ENCODE measurements at places on chromosomes 13 and 19.

- DNase-seq = no peak
These were observed 6.6 kb upstream of the FBXW9 start for GRCh38 chr19:12703046-12703445.

DNA sequence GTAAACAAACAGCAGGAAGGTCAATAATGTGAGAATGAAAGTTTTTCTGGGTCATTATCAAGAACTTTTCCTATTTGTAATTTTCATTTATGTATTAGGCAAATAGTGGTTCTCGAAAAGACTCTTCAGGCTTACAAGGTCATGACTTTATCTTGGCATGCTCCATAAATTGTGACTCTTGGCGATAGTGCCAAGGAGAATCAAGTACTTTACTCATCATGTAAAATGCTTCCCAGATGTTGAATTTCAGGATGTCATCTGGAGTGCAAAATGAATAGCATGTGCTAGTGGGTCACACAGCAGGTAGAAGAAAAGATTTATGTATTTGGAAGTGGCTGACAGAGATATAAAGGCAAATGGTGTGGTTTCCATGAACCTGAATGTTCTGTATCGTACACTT is 1492.7 kb upstream of the PCDH20 start:
- no peak for DNase-seq

DNA sequence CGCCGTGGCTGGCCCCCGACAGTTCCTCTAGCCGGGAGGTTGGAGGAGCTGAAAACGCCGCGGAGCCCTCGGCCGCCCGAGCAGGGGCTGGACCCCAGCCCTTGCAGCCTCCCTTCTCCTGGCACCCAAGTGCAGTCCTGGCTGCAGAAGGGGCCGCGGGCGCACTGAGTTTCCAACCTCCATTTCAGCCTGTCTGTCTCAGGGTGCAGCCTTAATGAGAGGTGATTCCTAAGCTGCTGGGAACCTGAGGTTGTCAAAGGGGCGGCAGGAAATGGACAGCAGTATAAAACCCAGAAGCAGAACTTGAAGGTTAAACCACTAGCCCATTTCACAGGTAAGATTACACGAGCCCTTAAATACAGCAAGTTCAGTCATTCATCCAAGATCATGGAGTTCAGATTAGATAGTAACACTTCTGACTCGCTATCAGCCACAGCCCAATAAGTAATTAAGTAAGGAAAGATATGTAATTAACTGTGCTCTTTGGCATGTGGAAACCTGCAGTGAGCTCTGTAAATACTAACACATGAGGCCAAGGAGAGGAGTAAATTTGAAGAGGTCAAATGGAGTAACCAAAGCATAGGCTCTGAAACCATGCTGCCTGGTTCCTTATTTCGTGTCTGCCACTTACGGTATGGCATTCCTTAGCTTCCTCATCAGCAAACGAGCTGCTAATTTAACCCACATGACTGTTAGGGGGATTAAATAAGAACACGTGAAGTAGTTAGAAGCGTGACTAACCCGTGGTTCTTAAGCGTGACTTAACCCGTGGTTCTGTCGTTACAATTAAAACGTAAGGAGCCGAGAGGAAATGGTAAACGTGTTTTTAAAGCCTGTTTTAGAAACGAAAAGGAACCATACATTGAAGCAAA is 686 bp downstream of the SETDB2 start:
- DNase-seq = no peak

DNA sequence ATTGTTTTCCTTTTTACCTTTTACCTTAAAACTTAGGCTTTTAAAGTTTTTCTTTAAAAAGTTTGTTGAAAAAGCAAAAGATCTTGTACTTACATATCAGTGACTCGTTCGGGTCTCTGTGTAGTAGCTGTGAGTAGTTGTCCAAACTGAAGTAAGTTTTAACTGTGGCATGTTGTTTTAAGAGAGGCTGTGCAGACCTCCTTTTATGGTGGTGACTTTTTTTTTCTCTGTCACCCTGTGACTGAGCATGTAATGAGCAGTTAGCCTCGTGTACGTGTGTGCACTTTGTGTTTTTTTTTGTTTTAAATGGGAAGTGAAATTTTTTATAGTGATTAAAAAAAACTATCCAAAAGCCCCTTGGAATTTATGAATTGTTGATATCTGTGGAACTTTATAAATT is at the start of gene GPR183:
TSS of gene GPR183 (minus strand) at position 153 of the 400 bp plus-strand sequence. CDS start 11,254 bp downstream, outside the sequence.
- no peak for DNase-seq

GRCh38 chr13:97653443-97654140 is 219.6 kb downstream of the RAP2A start:
- no peak for DNase-seq

GRCh38 chr13:44746690-44747089 is 170.6 kb upstream of the TSC22D1 start:
- no peak for DNase-seq

DNA sequence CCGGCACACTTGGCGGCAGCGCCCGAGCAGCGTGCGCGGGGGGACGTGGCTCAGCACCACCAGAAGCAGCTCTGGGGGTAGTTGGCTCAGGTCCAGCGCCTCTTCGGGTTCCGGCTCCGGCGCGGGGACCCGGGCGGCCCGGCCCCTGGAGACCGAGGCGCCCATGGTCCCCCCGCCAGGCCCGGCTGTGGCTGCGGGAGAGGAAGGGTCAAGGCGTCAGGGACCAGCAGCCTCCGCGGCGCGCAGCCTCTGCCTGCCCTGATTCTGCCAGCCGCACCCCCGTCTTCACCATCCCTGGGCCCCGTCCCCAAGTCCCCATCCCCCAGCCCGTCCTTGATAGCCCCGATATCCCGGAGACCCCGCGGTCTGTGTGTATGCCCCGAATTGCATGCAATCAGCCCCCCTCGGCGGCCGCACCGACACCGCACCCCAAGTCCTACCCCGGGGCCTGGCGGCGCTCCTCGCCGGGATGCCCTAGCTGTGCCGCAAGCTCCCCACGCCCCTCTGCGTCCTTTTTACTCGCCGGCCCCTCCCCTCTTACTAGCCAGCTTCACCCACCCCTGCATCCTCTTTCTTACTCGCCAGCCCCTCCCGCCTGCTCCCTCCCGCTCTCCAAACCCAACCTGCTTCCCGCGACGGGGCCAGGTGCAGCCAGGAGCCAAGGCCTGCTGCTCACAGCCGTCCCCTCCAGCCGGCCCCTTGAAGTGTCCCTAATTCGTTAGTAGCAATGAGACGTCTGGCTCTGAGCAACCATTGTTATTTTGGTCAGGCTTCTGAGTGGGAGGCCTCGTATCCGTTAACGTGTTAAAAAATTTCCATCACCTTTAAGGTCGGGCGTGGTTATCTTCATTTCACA is at the start of gene FBXO27:
TSS of gene FBXO27 (minus strand) at position 487 of the 856 bp plus-strand sequence. CDS start at position 165, 322 bp downstream.
- DNase-seq = no peak

DNA sequence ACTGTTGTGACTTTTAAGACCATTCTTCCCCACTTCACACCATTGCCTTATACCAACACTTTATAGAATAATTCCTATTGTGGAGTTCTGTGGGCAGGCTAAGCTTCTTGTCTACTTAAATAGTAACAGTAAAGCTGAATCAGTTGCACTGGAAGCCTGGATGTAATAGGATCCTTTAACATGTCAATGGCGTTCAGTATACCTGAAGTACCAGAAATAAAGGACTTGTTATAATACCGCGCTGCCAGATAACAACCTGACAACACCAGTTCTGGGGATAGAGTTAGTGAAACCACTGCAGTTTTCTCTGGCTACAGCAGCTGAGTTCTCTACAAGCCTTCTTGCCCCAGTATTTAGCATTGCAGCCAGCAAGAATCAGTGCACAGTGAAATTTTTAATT is 52.0 kb upstream of the TNFRSF19 start:
- no peak for DNase-seq

GRCh38 chr13:63351533-63351932 is 1935.9 kb upstream of the PCDH20 start:
- DNase-seq = no peak

DNA sequence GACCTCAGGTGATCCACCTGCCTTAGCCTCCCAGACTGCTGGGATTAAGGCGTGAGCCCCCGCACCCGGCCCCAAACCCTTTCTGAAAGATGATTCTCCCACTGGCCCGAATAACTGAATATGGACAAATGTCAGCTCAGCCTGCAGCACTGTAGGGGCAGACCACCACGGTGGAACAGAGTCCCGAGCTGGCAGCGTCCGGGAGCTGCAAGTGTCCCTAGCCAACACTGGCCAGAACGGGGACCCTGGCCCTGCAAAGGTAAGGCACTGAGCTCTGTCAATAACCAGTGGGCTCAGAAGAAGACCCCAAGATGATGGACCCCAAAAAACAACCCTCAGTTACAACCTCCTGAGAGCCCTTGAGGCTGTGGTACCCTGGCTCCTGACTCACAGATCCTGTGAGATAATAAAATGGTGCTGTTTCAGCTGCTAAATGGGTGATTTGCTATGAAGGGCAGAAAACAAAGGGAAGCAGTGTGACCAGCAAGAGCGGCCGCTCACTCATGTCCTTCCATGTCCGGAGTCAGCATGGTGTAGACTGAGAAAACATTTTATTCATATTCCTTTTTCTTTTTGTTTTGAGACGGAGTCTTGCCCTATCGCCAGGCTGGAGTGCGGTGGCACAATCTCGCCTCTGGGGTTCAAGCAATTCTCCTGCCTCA is 1.6 kb downstream of the LSM7 start:
- DNase-seq = no peak

DNA sequence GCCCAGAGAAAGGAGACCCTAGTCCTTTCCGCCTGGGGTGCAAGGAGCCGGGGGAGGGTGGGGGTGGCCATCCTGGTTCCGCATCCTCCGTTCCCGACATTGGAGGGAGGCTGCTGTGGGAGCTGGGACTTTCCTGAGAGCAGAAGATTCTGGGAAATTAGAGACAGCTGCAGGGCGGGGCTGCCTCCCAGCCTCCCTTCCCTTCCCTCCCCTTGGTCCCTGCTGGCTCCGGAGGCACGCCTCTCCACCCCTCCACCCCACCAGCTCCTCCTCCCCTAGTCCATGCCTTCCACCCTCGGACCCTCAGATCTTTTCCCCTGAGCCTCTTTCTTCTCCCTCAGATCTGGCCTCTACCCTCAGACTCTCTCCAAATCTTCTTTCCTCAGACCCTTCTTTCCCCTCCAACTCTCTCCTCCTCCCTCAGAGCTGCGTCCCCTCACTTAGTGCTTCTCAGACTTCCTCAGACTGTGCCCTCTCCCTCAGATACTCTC is 3.1 kb upstream of the BCL3 start:
- DNase-seq = no peak

- no peak for DNase-seq
These were observed 4.0 kb downstream of the ERF start for GRCh38 chr19:42250666-42251531.

GRCh38 chr13:84590663-84591062 is 708.4 kb upstream of the SLITRK1 start:
- DNase-seq = no peak

DNA sequence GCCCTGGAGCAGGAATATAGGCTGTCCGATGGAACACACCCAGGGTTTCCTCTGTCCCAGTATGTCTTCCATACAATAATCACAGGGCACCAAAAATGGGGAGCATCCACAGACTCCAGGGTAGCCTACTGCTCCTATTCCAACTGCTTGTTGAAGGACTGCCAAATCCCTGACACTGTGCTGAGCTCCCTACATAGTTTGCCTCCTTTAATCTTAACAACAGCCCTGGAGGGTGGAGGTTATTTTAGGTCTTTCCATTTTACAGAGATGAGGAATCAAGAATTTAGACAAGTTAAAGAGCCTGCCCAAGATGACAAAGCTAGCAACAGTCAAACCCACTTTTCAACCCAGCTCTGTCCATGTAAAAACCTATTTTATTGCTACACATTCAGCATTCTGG is 790.4 kb downstream of the DIAPH3 start:
- no peak for DNase-seq

- no peak for DNase-seq
These were observed 536.5 kb downstream of the PCDH9 start for GRCh38 chr13:66693656-66694055.

- DNase-seq = peak; percentile 69
These were observed 697 bp upstream of the DGKH start for GRCh38 chr13:42047561-42048341.

DNA sequence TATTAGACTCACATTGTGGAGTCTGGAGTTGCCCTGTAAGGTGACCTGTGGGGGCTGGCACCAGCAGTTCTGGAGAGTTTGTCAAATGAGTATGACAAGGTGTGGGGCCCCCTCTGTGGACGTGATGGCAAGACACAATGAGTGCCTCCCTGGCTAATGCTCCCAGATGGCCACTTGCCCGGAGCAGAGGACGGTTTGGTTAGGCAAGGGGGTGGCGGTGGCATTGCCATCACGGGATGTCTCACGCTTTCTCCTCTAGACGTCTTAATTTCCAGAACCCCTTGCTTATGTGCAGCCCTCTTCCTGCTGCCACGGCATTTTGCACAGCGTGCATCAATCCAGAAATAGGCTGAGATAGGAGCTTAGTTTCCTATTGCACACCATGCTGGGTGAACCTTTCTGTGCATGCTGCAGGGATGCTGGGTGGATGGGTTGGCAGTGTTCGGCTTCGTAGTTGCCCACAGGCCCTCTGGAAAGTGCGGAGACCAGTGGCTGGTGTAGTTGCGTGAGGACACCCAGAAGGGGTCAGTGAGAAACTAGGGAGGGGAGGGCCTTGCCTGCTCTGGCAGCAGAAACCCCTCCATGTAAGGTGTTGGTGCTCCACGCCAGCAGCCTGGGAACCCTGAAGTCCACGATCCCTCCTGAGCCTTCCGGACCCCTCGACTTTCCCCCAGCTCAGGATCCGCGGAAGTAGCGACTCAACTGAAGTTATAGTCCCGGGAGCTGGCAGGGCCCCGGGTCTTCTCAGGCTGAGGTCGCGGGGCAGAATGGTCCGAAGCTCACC is 18.1 kb upstream of the LRP3 start:
- peak; percentile 20 for DNase-seq

DNA sequence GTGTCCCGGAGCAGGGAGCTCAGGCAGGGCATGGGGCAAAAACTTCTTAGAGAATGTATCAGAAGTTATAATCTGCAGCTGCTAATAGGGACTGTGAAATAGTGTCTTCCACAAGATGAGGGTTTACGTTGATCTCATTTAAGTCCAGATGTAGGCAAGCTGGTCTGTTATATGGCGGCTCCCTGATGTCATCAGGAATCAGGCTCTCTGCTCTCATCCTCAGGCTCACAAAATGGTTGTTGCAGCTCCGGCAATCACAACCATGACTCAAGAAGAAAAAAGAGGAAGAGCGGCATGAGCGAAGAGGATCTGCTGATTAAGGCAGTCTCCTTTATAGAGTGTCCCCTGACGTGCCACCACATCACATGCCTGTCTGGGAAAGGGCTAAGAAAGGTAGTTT is 191.3 kb downstream of the KLF5 start:
- no peak for DNase-seq

DNA sequence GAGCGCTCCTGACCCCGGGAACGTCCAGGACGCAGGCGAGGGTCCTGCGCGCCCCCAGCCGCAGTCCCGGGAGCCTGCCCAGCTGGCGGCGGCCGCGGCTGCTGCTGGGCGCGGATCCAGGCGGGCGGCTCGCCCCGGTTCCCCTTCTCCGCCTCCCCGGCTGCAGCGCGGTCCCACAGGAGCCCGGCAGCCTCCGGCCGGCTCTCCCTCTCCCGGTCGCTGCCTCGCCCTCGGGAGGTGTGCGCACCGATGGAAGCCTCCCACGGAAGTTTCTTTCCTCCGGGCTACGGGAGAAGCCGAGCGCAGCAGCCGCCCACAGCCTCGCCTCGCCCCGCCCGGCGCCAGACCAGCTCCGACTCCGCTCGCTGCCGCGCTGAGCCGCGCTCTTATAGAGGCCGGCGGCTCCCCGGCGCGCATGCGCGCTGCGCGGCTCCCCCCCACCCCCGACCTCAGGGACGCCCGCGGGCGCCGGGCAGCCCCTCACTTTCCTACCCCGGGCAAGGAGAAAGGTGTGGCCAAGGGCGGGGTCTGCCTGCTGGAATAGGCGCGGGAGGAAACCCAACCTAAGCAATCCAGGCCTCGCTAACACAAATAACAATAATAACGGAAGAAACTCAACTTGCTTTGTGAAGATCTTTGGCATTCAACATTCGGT is at the start of gene SHISA2:
TSS of gene SHISA2 (minus strand) at position 360 of the 655 bp plus-strand sequence. CDS start 1,041 bp downstream, outside the sequence.
- peak; percentile 57 for DNase-seq

- no peak for DNase-seq
These were observed 12.4 kb downstream of the EFNB2 start for GRCh38 chr13:106522898-106523525.
